Stimulated activated CD8-positive, alpha-beta memory T cell treated with anti-CD3 and anti-CD28 coated beads, Interleukin-2, amount 100 ng/mL, for 1 hour (primary cell): ENCODE measurements at places on chromosomes 5 and 9.

DNA sequence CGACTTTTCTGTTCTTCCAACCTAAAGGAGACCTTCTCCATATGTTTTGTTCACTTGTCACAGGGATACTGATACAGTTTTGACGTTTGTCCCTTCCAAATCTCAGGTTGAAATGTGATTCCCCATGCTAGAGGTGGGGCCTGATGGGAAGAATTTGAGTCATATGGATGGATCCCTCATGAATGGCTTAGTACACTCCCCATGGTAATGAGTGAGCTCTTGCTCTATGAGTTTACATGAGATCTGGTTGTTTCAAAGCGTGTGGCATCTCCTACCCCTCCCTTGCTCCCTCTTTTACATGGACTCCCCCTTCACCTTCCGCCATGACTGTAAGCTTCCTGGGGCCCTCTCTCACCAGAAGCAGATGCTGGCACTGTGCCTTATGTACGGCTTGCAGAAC, 6.9 kb downstream of the PIP5K1B start:
- DNase-seq: no peak

- no peak for DNase-seq
These were observed 2.6 kb upstream of the TXNDC8 start for GRCh38 chr9:110340306-110340705.

- no peak for DNase-seq
These were observed 5.3 kb downstream of the SLC1A3 start for GRCh38 chr5:36611520-36612274.

DNA sequence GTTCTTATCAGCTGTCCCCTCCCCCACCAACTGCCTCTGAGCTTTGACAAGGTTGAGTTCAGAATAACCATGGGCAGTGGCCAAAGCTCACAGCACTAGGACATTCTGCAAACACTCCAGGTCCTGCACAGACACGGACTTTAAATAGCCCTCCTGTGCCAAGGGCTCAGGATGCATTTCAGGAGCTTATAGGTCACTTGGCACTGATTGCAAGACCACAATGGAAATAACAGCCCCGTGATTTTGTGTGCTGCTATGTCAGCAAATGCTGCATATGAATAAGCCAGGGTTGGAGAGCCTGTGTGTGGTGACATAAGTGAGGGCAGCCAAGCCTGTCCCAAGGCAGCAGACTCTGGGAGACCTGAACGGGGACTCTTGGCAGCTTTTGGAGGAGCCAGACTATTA, 150.7 kb downstream of the DMRT2 start:
- no peak for DNase-seq

DNA sequence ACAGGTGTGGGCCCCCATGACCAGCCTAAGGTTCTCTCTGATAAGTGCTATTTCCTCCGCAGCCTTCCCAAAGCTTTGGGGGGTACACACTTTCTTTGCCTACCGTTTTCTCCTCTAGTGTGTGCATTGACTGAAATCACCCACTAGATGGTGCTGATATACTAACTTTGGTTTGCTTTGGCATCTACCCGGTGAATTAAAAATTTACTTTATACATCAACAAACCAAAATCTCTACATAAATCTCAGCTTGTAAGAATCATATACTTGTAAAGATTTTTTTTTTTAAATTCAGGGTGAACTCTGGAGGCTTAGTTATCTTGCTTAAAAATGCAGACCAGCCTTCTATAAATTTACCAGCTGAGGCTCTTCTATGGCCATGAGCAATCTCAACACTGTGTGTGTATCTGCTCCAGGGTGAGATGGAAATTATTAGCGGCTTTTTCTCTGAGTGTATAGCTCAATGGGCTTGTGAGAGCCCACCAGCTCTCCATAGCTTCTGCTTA, 475.7 kb upstream of the TNC start:
- no peak for DNase-seq
